ENCODE measurements at places on chromosomes 1 and 21.

DNA sequence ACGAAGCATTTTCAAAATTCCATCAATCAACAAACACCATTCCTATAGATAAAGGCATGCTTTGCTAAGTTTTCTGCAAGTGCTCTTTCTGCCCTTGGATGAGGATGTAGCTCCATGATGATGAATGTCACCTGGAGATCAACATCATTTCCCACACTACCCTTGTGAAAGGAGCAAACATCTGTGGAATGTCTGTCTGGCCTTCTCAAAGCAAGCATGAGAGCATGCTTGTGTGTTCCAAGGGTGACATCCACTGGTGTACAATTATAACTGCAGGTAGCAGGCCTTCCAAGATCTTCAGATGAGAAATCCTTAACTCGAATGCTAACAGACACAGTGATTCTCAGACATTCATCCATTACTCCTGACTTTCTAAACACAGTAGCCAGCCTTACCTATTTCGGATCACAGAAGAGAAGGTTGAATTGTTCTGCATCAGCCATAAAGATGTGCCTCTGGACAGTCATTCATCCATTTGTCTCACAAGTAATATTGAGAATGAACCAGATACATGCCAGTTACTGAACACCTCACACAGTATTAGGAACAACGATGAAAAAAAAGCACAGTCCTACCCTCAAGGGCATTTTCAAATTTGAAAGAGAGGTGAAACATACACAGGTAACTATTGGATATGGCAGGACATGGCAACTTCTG is 162.4 kb downstream of the TPR start:
- DNase-seq, result no peak

DNA sequence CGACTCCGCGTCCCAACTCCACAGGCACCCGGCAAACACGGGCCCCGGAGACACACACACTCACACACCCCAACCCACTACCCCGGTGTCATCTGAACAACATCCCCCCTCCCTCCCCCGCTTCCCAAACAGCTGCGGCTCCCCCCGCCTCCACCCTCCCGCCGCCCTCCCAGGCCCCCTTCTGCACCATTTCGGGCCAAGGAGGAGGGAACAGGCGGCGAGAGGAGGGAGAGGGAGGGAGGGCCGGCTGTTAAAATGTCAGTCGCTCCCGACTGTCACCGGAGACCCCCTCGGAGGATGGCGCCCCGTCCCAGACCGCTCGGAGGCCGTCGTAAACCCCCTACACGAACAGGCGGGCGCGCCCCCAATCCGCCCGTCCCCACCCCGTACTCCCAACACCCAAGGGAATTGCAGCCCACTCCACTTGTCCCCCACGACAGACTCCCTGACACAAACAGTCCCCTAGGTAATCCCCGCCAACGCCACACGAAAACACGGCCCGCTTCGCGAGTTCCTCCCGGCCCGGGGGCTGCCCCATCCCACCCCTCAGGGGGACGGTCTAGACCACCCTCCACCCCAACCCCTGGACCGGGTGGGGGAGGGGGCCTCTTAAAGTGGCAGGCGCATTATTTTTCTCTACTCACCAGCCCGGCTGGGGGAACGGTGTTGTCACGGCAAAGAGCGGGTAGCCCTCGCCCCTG is 583 bp downstream of the MEF2D start:
- no peak for DNase-seq

DNA sequence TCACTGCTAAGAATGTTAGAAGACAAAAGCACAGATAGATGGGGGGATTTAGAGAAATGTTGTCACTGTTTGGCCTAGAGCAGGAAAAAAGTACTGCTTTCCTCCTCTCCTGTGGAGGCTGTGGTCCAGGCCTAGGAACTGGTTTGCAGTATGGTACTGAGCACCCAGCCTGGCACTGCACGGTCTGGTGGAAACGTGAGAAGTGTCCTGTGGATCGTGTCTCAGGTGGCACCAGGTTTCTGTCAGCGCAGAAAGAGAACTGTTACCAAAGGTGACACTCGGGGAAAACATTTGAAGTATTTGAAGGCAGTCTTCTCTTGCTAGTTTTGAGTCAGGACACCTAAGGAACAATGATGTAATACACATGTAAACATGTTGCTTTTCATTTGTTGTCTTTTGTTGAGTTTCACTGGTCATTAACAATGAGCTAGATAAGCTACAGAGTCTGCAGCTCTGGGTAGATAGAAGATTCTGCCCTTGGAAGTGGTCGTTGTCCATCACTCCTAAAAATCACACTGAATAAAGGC is 63.0 kb downstream of the B3GALNT2 start:
- no peak for DNase-seq

- no peak for DNase-seq
These were observed 544 bp upstream of the CCT8 start for GRCh38 chr21:29074007-29074376.

DNA sequence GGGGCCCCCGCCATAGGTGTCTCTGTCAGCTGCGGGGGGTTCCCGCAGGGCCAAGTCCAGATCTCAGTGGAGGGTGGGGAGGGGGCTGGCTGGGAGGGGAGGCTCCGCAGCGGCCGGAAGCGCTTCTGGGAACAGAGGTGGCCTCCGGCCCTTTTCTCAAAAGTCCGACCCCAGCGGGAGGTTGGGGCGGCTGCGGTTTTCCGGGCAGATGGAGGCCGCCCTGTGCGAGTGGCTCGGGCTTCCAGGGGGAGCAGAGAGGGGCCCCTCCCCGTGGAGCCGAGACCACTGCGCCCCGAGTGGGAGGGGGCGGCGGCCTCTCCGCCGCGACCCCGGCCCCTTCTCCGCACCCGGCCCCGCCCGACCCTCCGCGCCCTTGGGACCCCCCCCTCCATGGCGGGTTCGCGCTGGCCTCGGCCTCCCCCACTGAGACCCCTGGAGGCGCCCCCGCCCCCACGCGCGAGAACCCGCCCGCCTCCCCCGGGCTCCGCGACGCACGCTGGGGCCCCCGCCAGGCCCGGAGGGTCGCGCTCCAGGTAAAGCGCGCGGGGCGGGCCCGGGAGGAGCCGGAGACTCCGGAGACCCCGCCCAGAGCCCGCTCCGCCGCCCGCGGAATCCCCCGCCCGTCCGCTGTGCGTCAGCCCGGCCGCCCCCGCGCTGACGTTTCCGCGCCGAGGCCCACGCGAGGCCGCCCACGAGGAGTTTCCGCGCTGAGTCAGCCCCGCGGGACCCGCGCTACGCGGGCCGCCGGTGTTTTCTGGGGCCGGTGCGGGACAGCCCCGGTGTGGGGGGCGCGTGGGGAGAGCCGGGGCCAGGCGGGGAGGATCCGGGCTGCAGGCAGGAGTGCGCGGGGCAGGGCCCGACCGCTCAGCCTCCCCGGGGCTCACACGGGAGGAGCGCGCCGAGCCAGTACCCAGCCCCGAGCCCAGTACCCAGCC is 5.2 kb downstream of the TNFRSF18 start:
- no peak for DNase-seq

- no peak for DNase-seq
These were observed 37.4 kb upstream of the DIP2A start for GRCh38 chr21:46421191-46421750.

- DNase-seq, result no peak
These were observed 28.2 kb upstream of the TEKT2 start for GRCh38 chr1:36055706-36056105.

GRCh38 chr1:68570871-68571270 is 74.0 kb upstream of the DEPDC1 start:
- no peak for DNase-seq

DNA sequence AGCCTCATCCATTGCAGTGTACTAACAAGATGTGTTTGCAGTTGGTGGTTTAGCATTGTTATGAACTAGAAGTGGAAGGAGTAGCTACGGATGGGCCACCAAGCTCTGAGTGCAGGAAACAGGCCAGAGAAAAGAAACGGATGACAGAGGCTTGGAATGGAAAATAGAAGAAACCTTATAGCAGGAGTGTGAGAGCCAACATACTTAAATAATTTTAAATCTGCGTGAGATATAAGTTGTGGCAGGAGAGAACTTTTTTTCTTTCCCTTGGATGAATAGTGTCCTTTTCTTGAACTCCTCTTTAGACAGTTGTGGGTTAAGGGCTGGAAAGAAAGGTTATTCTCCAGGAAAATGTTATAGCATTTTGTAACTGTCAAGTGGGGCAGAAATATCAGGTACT is 54.2 kb downstream of the RGL1 start:
- DNase-seq, result no peak

Data from NCI-H1436 treated with DMSO at 0.1 percent for 48 hours (cell line).